ENCODE measurements at places on chromosomes 2 and 18. TPM values are rescaled to one million over a fixed set of nuclear protein-coding genes. Genes with fewer than 3 reads are reported as not detected.
A peak's percentile ranks its signal among the peaks of the same experiment; 100 is the strongest.

The ABCB11 gene
- not detected for total RNA-seq

The FEV gene
- total RNA-seq, result not detected

The GALNT14 gene
- total RNA-seq, result 2.7 TPM

The STK17B gene
- total RNA-seq, result 6.1 TPM

DNA sequence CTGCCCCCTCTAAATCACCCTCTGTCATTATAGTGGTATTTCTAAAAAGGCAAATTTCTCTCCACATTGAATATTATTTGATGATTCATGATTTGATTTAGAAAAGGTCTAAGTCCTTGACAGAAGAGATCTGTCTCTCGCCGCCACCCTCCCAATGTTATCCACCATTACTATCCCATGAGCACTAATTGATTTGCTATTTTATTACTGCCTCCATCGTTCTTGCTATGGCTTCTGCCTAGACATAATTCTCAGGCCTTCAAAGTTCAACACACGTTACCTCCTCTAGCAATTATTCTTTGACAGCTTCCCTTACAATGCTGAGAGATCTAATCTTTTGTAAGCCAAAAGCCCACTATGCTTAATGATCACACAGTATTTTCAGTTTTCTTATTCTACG, 507.0 kb upstream of the CHAC2 start:
- no peaks in the 10 kb centered on the region for H3K27me3 ChIP-seq
- no peak overlapping the region for H3K4me3 ChIP-seq
- DNase-seq, result no peak
- H3K27ac ChIP-seq, result no peak overlapping the region

- no peak overlapping the region for H3K4me3 ChIP-seq
- no peak overlapping the region for H3K27ac ChIP-seq
- peaks cover 8% of the 10 kb centered on the region for H3K4me1 ChIP-seq
- H3K27me3 ChIP-seq, result no peaks in the 10 kb centered on the region
- DNase-seq, result no peak
- H3K36me3 ChIP-seq, result peaks cover 40% of the 10 kb centered on the region
These were observed 41.7 kb downstream of the SH3BP4 start for GRCh38 chr2:234993541-234993981.

- H3K4me3 ChIP-seq, result no peak overlapping the region
- H3K27ac ChIP-seq, result no peak overlapping the region
- H3K4me1 ChIP-seq, result no peaks in the 10 kb centered on the region
- DNase-seq, result no peak
- H3K27me3 ChIP-seq, result no peaks in the 10 kb centered on the region
These were observed 23.1 kb downstream of the ST3GAL5 start for GRCh38 chr2:85865539-85866164.

- no peak overlapping the region for H3K4me3 ChIP-seq
- no peak for DNase-seq
- H3K27me3 ChIP-seq, result no peaks in the 10 kb centered on the region
These were observed 864.0 kb upstream of the FSHR start for GRCh38 chr2:50018292-50018691.

DNA sequence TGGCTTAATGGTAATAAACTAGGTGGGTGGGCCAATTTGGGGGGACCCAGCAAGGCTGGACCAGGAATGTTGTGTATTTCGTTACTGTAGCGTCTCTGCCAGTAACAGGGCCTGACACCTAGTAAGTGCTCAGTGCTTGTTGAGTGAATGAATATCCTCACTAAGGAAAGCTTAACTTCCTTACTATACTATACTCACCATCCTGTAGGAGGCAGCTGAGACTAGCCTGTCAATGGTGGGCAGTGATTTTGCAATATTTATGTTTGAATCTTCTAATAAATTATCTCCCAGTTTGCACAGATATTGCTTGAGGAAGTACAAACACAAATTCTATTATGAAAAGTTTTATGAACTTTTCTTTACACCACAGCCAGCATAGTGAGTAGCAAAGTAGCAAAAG, 370.7 kb upstream of the SYT4 start:
- no peak overlapping the region for H3K27ac ChIP-seq
- no peaks in the 10 kb centered on the region for H3K4me1 ChIP-seq
- H3K4me3 ChIP-seq, result no peak overlapping the region
- no peak for DNase-seq

DNA sequence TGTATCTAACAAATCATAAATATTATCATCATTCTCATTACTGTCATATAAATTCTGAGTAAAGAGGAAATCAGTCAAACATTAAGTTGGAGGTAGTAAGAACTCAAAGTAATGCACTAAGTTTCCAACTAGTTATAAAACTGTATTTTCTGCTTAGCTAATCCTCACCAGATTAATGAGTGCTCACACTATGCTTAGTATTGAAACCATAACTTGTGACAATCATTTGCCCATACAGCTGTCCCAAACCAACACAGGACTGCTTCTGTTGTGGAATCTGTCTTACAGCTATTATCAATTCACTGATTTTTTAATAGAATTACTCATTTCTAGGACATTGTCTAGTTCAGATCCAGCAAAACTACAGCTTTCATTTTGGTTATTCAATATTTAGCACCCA, 41.5 kb upstream of the TANK start:
- no peak overlapping the region for H3K27ac ChIP-seq
- no peaks in the 10 kb centered on the region for H3K27me3 ChIP-seq
- no peak overlapping the region for H3K4me3 ChIP-seq
- DNase-seq, result no peak
- H3K4me1 ChIP-seq, result peaks cover 4% of the 10 kb centered on the region

DNA sequence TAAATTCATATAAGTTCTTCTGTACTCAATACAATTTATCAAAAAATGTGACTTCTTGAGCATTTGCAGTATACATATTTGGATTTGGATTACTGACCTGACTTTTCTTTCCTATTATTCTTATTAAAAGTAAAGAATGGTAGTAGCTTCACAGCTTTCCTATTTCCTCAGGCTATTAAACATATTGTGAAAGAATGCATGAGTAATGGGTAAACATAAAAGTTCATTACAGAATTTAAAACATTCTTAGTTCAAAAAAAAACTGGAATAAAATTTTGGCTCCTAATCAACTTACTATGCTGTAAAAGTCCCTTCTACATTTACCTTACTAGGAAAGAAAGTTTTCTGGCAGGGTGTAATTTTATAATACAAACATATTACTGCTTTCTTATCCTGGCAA, 27.3 kb upstream of the C2orf66 start:
- H3K4me3 ChIP-seq, result no peak overlapping the region
- no peaks in the 10 kb centered on the region for H3K27me3 ChIP-seq
- DNase-seq, result no peak

DNA sequence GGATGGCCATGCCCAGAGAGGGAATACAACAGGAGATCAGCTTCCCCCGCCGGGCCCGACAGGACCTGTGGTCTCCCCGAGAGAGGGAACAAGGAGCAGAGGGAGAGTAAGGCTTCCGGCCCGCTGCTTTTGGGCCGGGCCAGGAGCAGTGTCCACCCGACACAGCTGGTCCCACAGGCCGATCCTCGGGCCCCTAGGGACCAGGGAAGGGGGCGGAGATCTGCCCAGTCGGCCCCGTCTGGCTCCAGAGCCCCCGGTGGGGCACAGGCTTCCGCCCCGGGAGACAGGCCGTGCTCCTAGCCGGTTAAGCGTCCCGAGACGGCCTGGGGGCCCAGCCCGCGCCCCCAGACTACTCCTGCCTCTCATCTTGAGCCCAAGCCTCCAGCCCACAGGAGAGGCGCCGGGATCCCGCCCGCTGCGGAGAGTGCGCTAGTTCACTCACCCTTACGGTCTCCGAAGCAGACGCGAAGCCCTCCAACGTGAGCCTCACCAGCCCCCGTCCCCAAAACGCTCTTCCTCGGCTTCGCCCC, at the start of gene MCFD2:
TSS of gene MCFD2 (minus strand) at position 526 of the 530 bp plus-strand sequence. CDS start 6,635 bp downstream, outside the sequence.
- no peak for DNase-seq
- H3K27ac ChIP-seq, result peak within 1 kb of the TSS; percentile 59
- peak within 1 kb of the TSS; percentile 94 for H3K4me3 ChIP-seq
- H3K36me3 ChIP-seq, result peaks cover 17% of the 10 kb centered on the region
- H3K27me3 ChIP-seq, result no peaks in the 10 kb centered on the region
